Esophagus squamous epithelium (tissue), 5 donors: ENCODE measurements at places on chromosomes 16 and 17.

DNA sequence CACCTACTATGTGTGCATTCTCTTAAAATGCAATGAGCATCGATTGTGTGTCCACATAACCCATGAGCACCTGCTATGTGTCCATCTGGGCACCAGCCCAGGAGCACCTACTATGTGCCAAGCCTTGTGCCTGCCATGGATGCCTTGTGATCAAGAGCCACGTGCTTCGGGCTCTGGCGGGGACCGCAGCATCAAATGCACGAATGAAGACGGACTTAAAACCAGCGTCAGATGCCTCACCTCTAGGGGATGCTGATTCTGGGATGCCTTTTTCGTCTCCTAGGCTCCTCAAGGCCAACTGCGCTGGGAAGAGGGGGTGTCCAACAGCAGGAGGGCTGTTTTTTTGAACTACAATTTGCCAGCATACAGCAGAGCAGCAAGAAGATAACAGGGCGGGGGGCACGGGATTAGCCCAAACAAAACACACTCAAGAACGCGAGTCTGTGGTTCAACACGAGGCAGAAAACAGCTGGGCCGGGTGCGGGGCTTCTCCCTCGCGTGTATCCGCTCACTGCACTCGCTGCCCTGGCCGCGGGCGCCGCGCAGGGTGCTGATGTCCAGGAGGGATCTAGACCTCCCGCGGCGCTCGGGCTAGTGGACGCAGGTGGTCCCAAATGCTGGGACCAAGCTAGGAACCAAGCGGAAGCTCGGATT is 1.2 kb upstream of the GLIS2 start:
- DNase-seq, result no peak

- no peak for DNase-seq
Measured at GRCh38 chr16:84475643-84476240, 28.7 kb downstream of the MEAK7 start.

- no peak for DNase-seq
Measured at GRCh38 chr16:13332713-13333255, 431.4 kb downstream of the SHISA9 start.

GRCh38 chr17:72487731-72488494 is 367.1 kb downstream of the SOX9 start:
- no peak for DNase-seq

DNA sequence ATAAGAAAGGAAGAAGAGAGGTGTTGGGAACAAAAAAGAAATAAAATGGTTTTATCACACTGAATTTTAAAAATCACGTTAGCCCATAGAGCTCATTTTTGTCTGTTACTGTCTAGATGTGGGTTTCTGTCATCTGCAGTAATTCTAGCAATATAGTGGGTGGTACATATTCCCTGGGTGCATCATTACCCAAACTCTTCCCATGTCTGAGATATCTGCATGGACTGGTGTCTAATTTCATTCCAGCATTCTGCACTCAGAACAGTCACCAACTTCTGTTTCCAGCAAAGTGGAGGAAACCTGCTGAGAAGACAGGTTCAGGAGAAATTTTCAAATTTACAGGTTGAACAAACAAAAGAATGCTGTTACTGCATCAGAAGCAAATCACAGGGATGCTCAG is 263.8 kb downstream of the CDH11 start:
- DNase-seq, result no peak

DNA sequence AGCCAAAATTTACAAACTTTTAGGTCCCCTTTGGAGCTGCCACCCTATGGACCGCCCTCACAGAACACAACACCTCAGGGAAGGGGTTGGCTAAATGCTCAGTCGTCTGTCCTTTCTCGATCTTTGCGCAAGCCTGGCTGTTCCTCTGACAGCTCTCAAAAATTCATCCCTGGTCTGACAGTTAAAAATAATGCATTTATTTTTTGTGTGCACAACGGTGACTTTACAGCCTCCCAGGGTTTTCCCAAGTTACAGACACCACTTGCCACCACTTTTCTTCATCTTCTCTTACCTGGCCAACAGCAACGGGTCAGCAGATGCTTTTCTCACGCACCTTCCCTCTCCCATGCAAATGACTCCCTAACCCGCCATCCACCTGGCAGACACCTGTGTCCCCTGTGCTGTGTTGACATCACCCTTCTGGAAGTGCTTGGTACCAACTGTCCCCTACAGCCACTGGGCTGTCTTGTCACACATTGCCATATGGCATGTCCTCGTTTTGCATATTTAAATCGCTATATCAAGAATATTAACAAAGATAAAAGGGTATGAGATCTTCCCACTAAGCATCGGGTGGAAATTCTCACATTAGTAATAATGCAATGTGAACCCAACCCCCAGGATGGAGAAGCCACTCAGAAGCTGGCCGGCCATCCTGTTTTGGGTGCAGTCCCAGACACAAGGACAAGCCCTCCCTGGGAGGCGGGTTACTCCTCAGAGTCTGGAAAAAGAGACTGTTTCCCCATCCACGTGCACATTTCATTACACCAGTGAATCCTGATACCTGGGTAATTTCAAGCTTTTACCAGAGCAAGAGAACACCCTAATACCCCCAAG is 187.0 kb downstream of the ZFHX3 start:
- no peak for DNase-seq

DNA sequence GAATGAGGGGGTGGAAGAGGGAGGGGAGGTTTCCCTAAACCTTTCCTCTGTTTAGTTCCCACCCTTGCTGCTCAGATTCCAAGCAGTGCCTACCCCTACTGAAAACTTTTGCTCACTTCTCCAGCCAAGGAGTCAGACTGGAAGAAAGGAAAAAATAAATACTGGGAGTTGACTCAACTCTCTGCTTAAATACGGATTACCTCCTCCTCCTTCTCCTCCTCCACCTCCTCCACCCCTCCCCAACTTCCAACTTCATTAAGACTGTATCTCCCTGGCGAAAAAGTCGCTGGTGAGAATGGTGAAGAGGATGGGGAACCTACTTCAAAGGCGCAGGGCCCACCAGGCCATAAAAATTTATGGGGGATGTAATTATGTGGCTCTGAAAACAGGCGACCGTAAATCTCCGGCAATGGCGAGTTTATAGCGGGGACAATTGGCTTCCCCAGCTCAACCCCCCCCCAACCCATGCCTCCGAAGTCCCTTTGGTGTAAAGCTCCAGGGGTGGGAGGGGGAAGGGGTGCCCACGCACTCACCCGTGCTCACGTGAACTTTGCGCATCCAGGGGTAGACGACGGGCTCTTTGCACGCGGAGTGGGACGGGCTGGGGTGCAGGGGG is 712 bp downstream of the HOXB4 start:
- DNase-seq, result no peak

DNA sequence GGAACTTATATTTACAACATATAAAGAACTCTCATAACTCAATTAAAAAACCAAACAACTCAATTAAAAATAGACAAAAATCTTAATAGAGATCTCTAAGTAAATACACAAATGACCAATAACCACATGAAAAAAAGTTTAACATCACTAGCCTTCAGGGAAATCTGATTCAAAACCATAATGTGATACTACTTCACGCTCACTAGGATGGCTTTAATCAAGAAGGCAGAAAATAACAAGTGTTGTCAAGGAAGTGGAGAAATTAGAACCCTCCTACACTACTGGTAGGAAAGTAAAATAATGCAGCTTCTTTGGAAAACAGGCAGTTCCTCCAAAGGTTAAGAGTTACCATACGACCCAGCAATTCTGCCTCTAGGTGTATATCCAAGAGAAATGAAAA is 8.4 kb downstream of the PHF12 start:
- DNase-seq, result no peak

DNA sequence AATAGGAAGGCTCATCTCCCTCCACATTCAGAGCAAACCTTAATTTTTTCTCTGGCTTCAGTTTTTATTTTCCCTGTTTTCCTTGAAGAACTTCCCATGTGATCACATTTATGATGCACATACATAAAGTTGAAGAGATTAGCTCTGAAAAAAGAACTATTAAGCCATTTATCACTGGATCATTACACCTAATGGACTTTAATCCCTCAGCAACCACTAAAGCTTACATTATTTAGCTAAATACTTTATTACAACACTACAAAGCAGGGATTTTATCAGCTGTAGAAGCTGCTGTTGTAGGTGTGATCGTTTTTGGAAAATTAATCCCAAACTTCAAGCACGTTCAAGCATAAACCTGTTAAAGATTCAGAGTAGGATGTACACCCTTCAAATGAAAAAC is 21.1 kb downstream of the SMYD4 start:
- no peak for DNase-seq
